Fibroblast of the aortic adventitia (primary cell): ENCODE measurements at places on chromosomes 6 and 20.

- DNase-seq: peak; percentile 89
Measured at GRCh38 chr6:138393871-138394783, 9.9 kb upstream of the HEBP2 start.

DNA sequence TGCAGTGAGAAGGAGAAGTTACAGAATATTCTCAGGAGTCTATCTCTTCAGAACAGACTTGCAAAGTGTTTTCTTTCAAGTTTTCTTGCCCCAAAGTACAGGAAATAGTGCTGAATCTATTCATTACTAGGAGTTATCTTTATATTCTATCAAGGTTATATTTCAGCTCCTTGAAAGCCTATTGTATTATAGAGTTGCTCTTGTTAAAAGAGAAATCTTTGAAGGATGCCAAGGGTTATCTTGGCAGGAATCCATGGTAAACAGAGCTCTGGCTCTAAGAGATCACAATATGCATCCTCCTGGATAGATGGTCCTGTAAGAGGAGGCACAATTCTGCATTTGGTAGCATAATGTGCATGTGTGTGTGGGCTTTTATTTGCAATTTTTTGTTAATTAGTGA lies 21.2 kb upstream of the SNRPB2 start:
- no peak for DNase-seq

GRCh38 chr6:32553037-32553742 lies 23.1 kb upstream of the HLA-DRB5 start:
- no peak for DNase-seq

DNA sequence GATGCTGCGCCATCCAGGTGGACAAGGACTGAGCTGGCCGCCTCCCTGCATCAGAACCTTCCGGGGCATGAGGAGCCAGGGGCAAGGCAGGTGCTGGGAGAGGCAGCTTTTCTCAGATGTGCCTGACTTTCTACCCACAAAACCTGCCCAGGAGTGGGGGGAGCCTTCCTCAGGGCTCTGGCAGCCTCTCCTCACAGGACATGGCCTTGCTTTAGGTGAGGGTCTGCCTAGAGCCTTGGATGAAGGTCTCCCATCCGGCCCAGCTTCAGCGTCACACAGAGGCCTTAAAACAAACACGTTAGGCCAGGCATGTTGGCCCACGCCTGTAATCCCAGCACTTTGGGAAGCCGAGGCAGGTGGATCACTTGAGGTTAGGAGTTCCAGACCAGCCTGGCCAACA lies 7.4 kb downstream of the BCAS4 start:
- DNase-seq: no peak

- DNase-seq: peak; percentile 1
Measured at GRCh38 chr6:50661636-50662035, 51.7 kb upstream of the TFAP2D start.

GRCh38 chr6:11495565-11496145 lies 41.9 kb upstream of the TMEM170B start:
- no peak for DNase-seq

DNA sequence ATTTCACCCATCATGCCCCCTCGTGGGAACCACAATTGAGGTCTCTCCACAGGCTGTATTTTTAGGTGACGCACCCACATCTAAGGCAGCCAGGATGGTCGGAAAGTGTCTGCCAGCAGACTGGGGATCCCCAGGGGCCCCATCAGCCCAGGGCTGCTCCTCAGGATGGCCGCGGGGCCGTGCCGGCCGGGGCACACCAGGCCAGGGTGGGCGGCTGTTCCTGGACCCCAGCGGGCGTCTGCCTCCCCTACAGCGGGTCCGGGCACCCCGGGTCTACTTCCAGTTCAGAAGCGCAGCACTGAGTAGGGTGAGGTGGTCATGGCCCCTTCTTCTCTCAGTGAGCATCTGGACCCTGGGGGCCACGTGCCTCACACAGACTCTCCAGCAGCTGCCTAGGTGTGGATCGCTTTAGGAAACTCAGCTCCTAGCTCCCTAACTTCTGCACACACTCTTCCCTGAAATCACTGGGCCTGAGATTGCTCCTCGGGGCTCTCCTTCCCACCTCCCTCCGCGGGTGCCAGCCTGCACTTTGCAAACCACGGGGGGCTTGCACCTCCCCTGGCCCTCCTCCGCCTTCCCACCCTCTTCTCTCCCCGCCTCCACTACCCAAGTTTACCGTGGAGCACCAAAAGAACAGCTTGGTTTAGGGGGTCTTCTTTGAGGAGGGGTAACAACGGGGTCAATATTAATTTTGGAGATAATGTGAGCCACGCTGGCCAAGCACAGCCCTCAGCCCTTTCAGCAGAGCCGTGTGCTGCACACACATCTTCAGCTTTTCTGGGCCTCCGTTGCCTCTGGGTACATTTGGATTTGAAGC lies 14.2 kb upstream of the FOXC1 start:
- no peak for DNase-seq
